ENCODE measurements at places on chromosomes 5 and 9.

DNA sequence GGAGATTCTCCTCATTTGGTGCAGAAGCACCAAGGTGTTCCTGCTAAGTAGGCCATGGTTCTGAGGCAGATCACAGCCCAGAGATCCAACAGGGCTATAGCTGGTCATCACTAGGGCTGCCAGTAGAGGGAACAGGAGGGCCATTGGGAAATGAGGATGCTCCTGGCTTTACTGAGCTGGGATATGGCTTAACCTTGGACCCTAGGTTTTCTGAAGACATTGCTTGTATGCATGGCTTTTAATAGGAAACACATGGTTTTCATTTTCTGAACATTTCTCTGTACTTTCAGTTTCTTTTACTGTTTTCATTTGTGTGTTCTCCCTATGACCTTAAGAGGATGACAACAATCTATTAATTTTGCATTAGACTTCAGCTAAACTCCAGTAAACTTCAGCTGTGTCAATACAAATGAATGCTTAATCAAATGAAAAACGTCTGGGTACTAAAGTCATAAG lies at the start of gene IFNW1:
IFNW1 (minus strand) TSS at position 406 of the 456 bp plus-strand sequence; CDS start at position 144, 262 bp downstream.
- no peak for DNase-seq

GRCh38 chr5:44952376-44952775 lies 143.6 kb downstream of the MRPS30 start:
- DNase-seq: no peak

- DNase-seq: no peak
Observed at GRCh38 chr9:130536701-130537107, 42.7 kb upstream of the FUBP3 start.

- DNase-seq: no peak
Observed at GRCh38 chr5:139731281-139731680, 64.3 kb upstream of the PSD2 start.

DNA sequence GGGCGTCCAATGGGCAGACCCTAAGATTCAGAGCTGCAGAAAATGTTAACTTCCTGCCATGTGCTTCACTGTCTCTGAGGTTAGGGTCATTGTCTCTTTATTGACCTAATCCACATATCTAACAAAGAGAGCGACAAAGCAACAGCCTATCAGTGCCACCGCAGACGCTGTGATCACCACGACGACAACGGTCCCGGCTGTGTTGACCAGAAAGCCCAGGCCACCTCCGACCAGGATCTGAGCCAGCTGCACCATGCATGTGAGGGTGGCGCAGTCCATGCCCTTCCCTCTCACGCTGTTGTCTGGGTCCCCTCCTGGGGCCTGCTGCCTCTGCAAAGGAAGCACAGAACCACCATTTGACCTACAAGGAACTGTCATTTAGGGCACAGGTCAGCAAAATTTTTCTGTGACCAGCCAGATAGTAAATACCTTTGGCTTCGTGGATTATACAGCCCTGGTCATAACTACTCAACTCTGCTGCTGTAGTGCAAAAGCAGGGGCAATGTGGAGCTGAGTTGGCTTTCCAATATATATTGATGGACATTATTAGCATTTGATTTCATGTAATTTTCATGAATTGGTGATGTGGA lies 8.5 kb downstream of the RXFP3 start:
- DNase-seq: no peak

- no peak for DNase-seq
Observed at GRCh38 chr9:23643656-23644258, 182.3 kb downstream of the ELAVL2 start.

GRCh38 chr5:160792732-160793529 lies 59.1 kb downstream of the ATP10B start:
- no peak for DNase-seq

GRCh38 chr9:110746211-110746930 lies 77.8 kb downstream of the MUSK start:
- DNase-seq: no peak

GRCh38 chr5:33772380-33772897 lies 119.4 kb downstream of the ADAMTS12 start:
- no peak for DNase-seq

- DNase-seq: no peak
Observed at GRCh38 chr5:126513703-126514102, 81.3 kb downstream of the ALDH7A1 start.

- DNase-seq: no peak
Observed at GRCh38 chr5:34790069-34790468, 48.9 kb upstream of the TTC23L start.

DNA sequence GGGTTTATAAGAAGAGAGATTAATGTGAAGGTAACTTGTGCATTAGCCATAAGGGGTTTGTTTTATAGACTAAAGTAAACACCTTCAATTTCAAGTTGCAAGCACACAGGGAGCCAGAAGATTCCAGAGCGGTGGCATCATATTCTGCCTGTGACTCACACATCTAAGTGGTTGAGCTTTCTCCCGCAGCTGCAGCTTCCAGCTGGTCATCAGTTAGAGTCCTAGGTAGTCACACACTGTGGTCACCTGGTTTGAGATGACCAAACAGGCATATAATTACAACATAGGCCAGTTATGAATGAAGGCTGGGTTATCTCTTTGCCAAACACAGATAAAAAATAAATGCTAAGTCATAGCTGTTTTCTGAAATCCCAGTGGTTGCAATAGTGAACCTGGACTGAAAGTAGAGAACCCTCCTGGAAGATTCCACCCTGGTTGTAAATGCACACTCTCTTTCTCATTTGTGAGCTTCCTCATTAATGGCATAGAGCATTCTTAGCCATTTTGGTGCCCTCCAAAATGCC lies 171.3 kb downstream of the GDNF start:
- DNase-seq: no peak

DNA sequence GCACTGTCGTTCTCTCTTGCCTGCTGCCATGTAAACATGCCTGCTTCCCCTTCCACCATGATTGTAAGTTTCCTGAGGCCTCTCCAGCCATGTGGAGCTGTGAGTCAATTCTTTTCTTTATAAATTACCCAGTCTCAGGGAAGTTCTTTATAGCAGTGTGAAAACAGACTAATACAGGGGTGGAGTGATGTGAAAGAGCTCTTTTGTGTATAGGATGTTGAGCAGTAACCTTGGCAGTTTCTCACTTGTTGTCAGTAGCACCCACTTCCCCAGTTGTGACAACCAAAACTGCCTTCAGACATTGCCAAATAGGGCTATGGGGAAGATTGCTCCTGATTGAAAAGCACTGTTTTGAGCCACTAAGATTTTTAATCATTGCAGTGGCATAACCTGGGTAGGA lies 552.2 kb upstream of the ZNF462 start:
- no peak for DNase-seq

- DNase-seq: no peak
Observed at GRCh38 chr9:18143073-18143745, 330.7 kb upstream of the ADAMTSL1 start.

DNA sequence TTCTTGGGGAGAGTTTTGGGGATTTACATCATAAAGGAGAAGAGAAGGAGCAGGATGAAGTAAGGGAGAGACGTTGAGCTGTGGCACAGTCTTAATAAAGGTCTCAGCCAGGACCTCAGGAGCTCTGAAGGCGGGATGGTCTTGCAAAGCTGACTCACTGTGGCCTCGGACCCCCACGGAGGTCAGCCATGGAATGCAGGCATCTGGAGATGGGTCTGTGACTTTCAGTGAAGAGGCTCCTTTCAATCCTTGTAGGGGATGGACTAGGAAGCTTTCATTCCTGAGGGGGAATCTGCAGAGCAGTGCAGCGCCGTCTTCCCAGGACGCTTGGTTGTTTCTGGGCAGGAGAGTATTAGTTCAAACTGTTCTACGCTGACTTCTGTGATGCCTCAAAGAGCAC lies 65.7 kb upstream of the BASP1 start:
- DNase-seq: no peak

- no peak for DNase-seq
Observed at GRCh38 chr5:67855523-67855922, 360.0 kb upstream of the PIK3R1 start.

GRCh38 chr5:32261198-32261597 lies 51.5 kb downstream of the MTMR12 start:
- DNase-seq: no peak

DNA sequence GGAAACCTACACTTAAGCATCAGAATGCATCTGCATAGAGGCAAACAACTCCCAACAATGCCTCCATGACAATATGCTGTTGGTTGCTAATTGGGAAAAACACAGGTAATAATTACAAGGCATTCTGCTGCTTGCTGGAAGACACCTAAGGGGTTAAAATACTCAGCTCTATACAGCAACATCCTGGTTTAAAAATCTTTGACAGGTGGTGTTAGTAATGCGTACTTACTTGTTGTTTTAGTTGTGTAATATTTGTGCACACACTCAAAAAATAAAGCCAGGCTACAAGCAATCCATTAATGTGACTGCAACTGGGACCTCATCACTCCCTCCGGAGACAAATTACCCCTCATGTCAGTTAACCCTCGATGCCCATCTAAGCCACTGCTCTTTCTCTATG lies 126.3 kb upstream of the ELL2 start:
- no peak for DNase-seq

DNA sequence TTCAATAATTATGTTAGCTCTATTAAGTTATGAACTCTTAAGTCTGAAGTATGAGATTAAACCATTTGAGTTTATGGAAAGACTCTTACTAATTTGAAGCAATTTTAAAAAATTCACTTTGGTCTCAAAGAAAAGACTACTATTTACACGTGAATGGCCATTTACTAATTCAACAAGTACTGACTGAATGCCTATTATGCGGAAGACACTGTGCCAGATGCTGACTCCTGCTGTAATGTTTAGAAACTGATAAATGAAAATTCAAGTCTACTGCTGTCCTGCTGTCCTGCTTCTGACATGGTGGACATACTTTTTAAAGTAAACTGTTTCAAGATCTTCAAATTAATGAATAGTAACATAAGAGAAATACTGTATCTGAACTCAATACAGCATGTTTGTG lies 116.2 kb downstream of the MPDZ start:
- DNase-seq: no peak

GRCh38 chr5:95662946-95663345 lies 16.4 kb downstream of the RFESD start:
- DNase-seq: no peak

GRCh38 chr5:6591671-6592288 lies 41.1 kb downstream of the NSUN2 start:
- no peak for DNase-seq

GRCh38 chr5:56512313-56512996 lies 279.3 kb upstream of the ANKRD55 start:
- no peak for DNase-seq

- DNase-seq: no peak
Observed at GRCh38 chr5:6812800-6813731, 99.8 kb downstream of the TENT4A start.

DNA sequence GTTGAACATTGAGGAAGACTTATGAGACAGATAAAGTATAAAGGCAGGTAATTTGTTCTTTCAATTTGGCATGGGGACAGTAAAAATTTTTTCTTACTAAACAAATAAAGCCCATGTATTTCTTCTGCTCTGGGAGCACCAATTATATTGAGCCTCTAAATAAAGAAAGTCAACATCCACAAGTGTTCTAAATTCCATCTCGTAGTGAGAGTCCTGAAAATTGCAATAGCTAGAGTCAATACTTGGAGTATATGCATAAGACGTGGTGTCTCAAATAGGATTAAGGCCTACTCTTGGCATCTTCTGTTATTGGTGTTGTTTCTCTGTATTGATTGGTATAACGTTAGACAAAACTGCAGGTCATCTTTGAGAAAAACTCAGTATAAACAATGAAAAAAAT lies 120.5 kb upstream of the CDKN2B start:
- DNase-seq: no peak

DNA sequence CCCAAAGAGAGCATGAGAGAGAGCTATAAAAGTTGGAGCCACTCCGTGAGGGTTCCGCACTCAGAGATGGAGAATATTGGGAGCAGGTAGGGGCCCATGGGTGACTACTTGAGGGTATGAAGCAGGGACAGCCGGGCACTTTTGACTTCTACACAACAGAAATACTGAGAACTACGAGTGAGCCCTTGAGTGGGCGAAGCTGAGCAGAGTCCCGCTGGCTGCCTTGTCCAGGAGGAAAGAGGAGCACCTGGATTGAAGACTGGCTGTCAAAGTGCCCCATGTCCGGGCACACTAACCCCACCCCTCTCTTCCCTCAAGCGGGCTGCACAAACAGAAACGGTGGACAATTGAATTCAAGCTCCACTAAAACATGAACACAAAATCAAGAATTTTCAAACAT lies 33.6 kb downstream of the FYB1 start:
- DNase-seq: no peak

- DNase-seq: no peak
Observed at GRCh38 chr9:110088099-110088498, 119.9 kb downstream of the C9orf152 start.

DNA sequence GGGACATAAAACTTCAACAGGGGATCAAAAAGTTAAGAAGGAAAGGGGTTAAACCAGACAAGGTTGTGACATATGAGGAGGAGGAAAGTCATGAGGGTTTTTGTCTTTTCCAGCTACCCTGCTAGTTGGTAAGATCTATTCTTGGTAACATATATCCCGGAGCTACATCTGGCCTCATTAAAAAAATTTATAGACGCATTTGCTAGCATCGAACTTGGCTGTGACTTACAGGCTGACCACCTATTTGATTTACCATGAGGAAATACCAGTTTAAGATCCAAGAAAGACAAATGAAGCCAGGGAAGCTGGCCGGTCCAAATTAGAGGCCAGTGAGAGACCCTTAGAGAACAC lies 87.6 kb upstream of the NIPAL4 start:
- no peak for DNase-seq

- no peak for DNase-seq
Observed at GRCh38 chr9:80410106-80410505, 838.3 kb downstream of the TLE4 start.
